Central memory CD8-positive, alpha-beta T cell (primary cell): ENCODE measurements at places on chromosomes 2 and 18.

GRCh38 chr2:212337036-212337435 lies 201.6 kb downstream of the ERBB4 start:
- DNase-seq = no peak

DNA sequence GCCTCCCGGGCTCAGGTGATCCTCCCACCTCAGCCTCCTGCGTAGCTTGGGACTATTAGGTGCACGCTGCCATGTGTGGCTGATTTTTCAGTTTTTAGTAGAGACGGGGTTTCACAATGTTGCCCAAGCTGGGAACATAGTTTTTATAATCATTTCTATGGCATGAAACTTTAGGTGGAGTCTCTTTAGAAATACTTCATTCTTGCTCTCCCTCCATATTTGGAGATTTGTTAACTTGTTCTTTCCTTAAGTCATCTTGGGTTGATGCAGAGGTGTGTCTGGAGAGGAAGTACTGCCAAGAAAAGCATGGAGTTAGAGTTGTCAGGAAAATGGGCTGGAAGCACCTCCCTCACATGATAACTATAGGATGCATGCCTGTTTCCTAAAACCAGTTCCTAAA lies 17.4 kb downstream of the ZNF532 start:
- DNase-seq = no peak

DNA sequence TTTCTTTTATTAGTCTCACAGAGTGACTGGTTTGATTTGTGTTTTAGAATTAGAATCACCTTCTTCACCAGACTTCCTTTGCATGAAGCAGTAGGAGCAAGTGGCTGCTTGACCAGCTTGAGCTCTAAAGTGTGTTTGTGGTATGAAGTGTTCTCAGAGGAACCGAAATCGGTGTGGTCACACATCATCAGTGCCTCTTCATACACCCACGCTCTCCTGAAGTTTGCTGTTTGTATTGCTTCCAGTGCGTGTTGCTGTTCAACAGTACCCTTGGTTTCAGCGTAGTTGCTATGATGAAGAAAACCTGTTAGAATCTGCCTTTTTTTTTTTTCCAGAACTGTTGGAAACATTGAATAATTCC lies 77.9 kb downstream of the LIMS1 start:
- no peak for DNase-seq

GRCh38 chr2:26735883-26736588 lies 28.0 kb upstream of the SLC35F6 start:
- no peak for DNase-seq

DNA sequence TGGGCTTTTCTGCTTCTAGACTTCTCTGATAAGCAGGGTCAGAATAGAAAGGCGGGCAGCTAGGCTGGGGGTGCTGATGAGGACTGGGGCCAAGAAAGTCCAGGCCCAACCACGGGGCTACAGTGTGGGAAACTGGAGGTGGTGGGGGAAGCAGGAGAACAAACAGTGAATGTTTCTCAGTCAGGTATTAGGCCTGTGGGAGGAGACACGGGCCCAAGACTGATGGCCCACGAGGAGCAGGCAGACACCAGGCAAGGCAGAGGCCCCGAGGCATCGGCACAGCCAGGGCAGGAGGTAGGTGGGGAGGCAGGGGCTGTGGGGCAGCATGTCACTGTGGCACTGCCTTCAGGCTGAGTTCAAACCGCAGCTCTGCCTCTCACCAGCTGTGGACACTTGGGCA lies 40.7 kb downstream of the KCNIP3 start:
- no peak for DNase-seq

DNA sequence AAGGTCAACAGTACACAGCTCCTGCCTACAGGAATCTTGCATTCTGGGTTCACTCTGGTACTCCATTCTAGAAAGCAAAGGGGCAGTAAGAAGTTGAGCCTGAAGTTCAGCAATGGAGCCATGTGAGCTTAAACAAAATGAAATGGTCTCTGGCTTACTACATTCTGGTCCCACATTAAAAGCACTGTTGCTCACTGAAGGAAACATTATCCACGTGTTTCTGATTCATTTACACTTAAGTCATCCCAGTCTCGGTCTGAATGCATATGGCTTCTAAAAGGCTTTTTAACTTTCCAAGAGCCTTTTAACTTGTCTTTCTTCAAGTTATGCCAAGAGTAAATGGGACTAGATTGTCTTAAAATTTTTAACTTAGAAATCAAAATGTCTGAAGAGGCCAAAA lies 177.8 kb downstream of the LNPK start:
- DNase-seq = no peak

DNA sequence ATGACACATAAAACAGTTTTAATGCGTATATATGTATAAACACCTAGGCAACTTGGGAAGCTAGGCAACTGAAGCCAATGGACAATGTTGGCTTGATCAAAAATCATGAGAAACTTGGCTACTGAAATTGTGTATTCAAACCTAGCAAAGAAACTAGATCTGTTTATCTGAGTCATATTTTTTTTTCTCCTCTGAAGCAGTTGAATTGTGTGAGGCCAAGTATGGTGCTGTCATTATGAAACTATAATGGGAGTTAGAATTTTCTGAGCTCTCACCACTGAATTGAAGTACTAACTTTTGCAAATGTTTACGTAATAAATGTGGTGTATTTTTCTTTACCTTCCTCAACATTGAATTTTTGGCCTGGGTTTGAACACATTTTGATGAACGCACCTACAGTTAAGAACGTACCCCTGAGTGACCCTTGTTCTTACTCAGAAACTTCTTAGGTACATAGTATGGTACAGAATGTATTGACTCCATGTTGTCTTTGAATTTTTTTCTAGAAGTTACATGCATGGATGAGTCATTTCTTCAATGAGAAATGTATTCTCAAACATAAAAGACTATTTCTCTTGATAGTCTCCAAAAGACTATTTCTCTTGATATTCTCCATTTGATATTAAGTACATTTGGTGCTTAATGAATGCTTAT lies 23.8 kb downstream of the CD28 start:
- no peak for DNase-seq

GRCh38 chr18:55500316-55501086 lies 87.5 kb downstream of the TCF4 start:
- no peak for DNase-seq

GRCh38 chr2:118112771-118113334 lies 24.6 kb downstream of the INSIG2 start:
- DNase-seq = no peak

DNA sequence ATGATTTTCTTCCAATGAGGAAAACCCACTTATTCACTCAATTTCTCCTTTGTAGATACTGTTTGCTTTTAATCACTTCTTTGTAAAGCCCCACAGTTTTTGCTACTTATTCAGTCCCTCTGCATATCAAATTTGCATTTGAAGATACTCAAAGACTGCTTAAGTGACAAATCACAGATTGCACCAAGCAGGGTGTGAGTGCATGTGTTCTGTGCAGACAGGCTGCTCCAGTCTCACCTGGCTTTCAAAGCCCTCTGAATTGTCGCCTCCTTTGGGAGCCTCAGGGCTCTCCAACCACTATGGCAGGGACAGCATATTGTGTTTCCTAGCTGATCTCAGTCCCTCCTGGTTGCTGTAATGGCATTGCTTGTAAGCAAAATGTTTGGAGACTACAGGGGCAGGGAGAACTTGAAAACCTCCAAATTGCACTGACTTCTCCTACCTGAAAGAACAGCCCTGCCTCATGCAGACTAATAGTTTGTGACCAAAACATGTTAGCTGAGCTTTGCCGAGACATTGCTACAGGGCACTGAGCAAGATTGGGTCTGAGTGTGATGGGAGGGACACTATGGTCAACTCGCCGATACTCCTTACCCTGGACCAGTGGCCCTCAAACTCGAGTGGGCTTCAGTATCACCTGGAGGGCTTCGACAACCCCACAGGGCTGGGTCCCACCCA lies 96.8 kb downstream of the POLE4 start:
- no peak for DNase-seq

GRCh38 chr2:136284226-136285119 lies 166.5 kb upstream of the CXCR4 start:
- DNase-seq = no peak

- no peak for DNase-seq
Measured at GRCh38 chr18:57542812-57543427, 43.6 kb downstream of the FECH start.

- DNase-seq = no peak
Measured at GRCh38 chr18:6543330-6543908, 128.7 kb upstream of the L3MBTL4 start.

DNA sequence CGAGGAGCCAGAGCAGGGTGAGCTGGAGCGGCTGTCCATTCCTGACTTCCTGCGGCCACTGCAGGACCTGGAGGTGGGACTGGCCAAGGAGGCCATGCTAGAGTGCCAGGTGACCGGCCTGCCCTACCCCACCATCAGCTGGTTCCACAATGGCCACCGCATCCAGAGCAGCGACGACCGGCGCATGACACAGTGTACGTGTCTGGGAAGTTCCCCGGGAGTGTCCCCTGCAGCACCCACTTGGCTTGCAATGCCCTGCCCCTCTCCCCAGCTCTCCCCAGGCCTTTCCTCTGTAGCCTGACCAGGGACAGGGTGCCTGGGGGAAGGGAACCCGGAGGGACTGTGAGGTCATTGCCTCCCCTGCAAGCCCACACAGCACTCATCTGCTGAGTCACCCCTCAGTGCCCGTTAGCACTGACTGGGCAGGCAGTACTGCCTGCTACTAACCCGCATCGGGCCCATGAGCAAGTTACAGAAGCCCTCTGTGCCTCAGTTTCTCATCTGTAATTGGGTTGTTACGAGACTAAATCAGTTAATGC lies 29.4 kb upstream of the GMPPA start:
- no peak for DNase-seq

GRCh38 chr18:49015886-49016647 lies 65.3 kb upstream of the SMAD7 start:
- no peak for DNase-seq

GRCh38 chr2:111662771-111663470 lies 221.1 kb downstream of the ANAPC1 start:
- DNase-seq = no peak

DNA sequence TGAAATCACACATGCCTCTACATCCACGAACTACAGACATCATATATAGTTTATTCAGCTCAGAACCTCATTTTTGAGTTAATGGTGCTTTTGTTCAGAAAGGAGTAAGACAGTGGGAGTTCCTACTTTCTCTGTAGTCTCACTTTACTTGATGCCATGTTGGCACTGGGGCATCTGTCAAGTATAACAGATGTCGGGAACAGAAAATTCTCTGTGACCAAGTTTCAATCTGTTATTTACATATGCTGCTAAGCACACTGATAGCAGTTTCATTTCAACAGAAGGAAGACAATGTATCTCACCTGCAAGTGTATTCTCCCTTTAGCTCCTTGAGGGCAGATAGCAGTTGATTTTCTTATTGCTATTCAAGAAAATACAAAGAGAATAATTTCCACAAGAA lies 774.1 kb downstream of the METTL4 start:
- no peak for DNase-seq

- no peak for DNase-seq
Measured at GRCh38 chr18:34965108-34965507, 76.1 kb upstream of the MAPRE2 start.

GRCh38 chr2:132884705-132885104 lies 214.7 kb upstream of the LYPD1 start:
- no peak for DNase-seq

DNA sequence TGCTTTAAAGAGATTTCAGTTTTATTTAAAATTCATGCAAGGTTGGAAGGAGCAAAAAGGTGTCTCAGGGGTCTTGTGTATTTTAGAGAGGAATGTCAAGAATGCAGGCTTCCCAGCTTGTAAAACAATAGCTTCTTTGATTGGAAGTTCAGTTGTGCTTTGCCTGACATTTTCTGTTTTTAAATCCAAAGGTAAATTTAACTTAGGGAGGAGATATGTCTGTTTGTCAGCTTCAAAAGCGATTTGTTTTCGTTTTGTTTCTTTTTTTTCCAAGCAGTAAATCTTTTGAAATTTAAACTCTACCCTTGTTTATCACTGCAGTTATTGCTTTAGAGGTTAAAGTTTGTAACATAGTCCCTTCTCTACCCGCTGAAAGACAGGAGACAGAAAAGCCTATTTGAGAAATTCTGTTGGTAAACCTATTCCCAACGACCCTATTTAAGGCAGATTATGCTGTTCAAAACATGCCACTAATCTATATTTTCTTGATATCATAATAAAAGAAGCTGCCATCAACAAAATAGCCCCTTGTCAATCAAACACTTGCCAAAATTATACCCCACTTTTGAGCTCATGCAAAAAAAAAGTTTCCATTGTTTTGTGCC lies 639.6 kb downstream of the IRS1 start:
- DNase-seq = no peak

DNA sequence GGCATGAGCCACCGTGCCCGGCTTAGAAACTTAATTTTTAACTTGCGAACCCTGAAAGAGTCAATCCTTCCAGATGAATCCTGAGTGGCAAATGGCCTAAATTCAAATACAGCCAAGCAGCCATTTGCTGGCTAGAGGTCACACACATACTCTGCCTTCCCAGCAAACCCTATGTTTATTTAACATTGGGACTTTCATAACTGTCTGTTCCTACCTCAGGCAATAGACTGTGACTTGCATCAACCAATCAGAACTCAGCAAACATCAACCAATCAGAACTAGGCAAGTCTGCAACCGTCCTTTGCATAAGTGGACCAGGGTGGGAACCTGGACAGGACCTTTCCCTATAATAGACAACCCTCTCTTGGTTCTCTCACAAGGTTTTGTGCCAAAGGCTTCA lies 127.5 kb downstream of the DTNB start:
- DNase-seq = no peak

GRCh38 chr2:220847589-220847988 lies 724.5 kb downstream of the EPHA4 start:
- no peak for DNase-seq

- DNase-seq = no peak
Measured at GRCh38 chr2:71156573-71156972, 26.1 kb downstream of the MPHOSPH10 start.

- DNase-seq = no peak
Measured at GRCh38 chr2:204265681-204266181, 279.5 kb upstream of the PARD3B start.

DNA sequence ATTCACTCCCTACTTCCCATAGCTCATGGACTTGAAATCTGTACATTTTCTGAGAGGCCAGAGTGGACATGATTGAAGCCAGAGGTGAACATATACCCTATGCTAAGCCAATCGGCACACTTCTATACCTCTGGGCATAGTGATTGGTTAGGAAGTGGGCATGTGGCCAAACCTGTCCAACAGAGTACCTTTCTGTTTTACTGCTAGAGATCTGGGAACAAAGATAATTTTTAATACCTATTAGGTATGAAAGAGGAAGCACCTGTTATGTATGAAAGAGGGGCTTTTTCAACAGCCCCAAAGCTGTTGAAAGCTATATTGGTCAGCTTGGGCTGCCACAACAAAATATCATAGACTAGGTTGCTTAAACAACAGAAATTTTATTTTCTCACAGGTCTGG lies 27.7 kb downstream of the METTL8 start:
- no peak for DNase-seq
